ENCODE measurements at places on chromosomes 3 and 15. TPM values are rescaled to one million over a fixed set of nuclear protein-coding genes. Genes with fewer than 3 reads are reported as not detected.
A peak's percentile ranks its signal among the peaks of the same experiment; 100 is the strongest.

DNA sequence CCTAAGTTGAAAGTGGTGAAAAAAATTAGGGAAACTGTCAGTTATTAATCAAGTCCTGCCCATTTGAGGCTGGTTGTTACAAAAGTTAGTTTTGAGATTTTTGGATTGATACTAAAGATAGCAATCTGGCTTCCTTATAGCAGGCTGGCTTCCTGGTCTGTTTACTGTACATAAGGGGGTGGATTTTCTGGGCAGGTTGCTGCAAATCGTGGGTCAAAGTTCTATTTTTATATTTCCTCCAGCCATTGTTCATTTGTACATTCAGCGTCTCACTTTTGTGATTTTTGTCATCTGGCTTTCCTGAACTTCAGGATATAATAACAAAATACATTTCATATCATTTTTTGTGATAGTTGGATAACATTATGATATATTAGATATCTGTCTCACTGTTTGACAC lies 49.5 kb downstream of the CLDN1 start:
- H3K4me1 ChIP-seq = no peaks in the 10 kb centered on the region
- H3K36me3 ChIP-seq = no peaks in the 10 kb centered on the region
- no peak overlapping the region for H3K27ac ChIP-seq
- H3K27me3 ChIP-seq = no peaks in the 10 kb centered on the region
- H3K4me3 ChIP-seq = no peak overlapping the region
- DNase-seq = no peak

- H3K4me3 ChIP-seq = no peak overlapping the region
- H3K27ac ChIP-seq = no peak overlapping the region
- no peaks in the 10 kb centered on the region for H3K27me3 ChIP-seq
- no peaks in the 10 kb centered on the region for H3K4me1 ChIP-seq
- no peak for DNase-seq
Observed at GRCh38 chr3:140434261-140434905, 243.5 kb upstream of the TRIM42 start.

DNA sequence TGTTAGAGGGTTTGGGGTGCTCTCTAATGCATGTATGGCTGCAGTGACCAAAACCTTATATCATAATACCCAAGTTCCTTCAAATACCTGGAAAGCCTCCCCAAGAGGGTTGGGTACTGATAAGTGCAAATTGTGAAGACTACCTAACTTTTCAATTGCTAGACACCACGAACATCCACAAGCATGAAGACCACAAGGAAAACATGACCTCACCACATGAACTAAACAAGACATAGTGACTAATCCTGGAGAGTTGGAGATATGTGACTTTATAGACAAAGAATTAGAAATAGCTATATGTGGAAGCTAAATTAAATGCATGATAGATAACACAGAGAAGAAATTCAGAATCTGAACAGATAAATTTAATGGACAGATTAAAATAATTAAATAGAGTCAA lies 23.9 kb upstream of the AADACL2 start:
- no peaks in the 10 kb centered on the region for H3K4me1 ChIP-seq
- no peak overlapping the region for H3K4me3 ChIP-seq
- H3K36me3 ChIP-seq = peaks cover 7% of the 10 kb centered on the region
- no peak for DNase-seq

DNA sequence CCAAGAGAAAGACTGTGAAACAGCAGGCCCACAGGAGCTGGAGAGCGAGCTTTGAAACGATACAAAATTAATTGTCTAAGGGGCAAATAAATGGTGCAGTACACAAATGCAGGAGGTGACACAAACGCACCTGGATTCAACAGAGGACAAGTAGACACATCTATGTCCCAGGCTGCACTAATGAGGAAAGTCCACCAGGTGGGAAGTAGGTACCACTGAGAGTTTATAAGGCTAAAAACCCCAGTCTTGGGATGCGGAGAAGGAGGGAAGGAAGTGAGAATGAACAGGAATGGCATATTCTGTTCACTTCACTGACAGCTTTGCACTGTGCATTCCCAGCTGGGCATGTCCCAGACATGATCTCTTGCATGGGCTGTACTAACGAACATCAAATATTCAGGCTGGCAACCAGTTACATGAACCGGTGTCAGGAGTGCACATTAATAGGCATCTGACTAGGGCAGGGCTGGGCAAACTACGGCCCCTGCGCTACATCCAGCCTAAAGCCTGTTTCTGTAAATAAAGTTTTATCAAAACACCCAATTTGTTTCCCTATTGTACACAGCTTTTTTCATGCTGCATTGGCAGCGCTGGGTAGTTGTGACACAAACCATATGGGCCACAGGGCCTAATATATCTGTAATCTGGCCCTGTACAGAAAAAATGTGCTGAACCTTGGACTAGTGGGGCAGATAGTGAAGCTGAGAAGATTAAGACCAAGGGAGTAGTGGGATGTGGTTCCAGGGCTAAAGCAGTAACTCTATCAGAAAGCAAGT lies 107.0 kb downstream of the IGF2BP2 start:
- H3K4me1 ChIP-seq = no peaks in the 10 kb centered on the region
- H3K27me3 ChIP-seq = no peaks in the 10 kb centered on the region
- no peak for DNase-seq
- no peak overlapping the region for H3K4me3 ChIP-seq
- H3K36me3 ChIP-seq = no peaks in the 10 kb centered on the region
- H3K27ac ChIP-seq = no peak overlapping the region

GRCh38 chr3:168021737-168022450 lies 73.8 kb downstream of the GOLIM4 start:
- no peaks in the 10 kb centered on the region for H3K27me3 ChIP-seq
- H3K27ac ChIP-seq = no peak overlapping the region
- peaks cover 7% of the 10 kb centered on the region for H3K36me3 ChIP-seq
- no peak overlapping the region for H3K4me3 ChIP-seq
- no peak for DNase-seq

- no peak overlapping the region for H3K27ac ChIP-seq
- H3K36me3 ChIP-seq = no peaks in the 10 kb centered on the region
- no peaks in the 10 kb centered on the region for H3K4me1 ChIP-seq
- H3K4me3 ChIP-seq = no peak overlapping the region
- no peak for DNase-seq
Observed at GRCh38 chr3:148958696-148959095, 32.6 kb upstream of the GYG1 start.

DNA sequence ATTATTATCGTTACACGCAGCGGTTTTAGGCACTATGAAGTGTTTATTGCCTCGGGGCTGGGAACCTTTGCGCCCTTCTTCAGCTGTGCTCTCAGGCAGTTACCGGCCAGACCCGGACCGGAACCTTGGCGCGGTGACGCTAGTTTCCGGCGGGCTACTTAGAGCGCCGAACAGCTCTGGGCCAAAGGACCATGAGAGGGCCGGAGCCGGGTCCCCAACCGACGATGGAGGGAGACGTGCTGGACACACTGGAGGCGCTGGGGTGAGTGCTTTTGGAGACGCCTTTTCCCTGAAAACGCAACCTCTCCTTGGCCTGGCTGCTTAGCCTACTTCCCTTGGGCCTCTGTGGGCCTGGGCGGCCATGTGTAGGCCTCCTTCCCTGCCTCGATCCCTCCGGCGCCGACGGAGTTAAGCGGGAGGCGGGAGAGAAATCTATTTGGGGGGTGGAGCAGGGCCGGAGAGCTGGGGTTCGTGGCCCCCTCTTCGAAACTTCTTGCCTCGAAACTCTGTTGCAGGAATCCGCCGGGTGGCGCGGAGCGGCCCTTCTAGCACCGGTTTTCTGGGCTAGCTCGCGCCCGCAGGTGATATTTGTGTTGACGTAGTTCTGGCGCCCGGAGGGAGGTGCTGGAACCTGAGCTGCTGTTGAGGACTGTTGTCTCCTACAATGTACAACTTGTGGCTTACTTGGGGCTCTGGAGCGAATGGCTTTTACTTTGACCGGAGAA lies at the start of gene FAM98B:
TSS of gene FAM98B (plus strand) at position 157 of the 725 bp plus-strand sequence. CDS start at position 192, 35 bp downstream.
- H3K4me1 ChIP-seq = no peaks in the 10 kb centered on the region
- H3K36me3 ChIP-seq = no peaks in the 10 kb centered on the region
- peak within 1 kb of the TSS; percentile 92 for H3K4me3 ChIP-seq
- peak; percentile 90 for DNase-seq
- no peaks in the 10 kb centered on the region for H3K27me3 ChIP-seq
- peak within 1 kb of the TSS; percentile 96 for H3K27ac ChIP-seq

DNA sequence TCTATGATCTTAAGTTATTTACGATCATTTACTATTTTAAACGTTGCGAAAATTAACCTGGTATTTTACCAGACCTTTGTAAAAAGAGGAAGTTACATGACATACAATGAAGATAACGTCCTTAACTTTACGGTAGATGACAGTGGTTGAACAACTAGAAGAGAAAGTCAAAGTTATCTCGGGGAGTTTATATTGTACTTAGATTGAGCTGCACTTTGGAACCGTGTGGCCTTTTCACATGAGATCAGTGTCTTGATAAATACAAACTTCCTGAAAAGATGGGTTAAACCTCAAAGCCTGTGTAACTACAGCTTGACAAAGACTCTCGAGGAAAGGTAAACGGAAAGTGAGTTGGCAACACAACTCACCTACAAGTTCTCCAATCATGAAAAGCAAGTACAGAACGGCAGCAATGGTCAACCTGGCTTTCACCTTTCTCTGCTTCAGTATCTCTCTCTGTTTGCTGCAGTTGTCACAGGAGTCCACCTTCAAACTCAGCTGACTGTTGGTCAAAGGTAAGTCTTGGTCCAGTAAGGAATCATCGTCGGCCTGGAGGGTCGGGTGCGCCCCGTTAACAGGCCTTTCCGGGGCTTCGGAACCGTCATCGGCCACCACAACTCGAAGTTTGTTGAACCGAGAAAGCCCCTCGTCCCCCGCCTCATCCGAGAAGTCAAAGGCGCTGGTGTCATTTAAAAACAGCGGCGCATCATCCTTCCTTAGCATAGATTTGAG lies 793 bp downstream of the SLC30A4 start:
- H3K36me3 ChIP-seq = no peaks in the 10 kb centered on the region
- H3K27ac ChIP-seq = peak overlapping the region; percentile 79
- no peak for DNase-seq
- H3K27me3 ChIP-seq = no peaks in the 10 kb centered on the region
- peak overlapping the region; percentile 85 for H3K4me3 ChIP-seq

GRCh38 chr3:101512396-101512645 lies 691 bp downstream of the SENP7 start:
- DNase-seq = no peak
- no peaks in the 10 kb centered on the region for H3K36me3 ChIP-seq
- peak overlapping the region; percentile 92 for H3K4me3 ChIP-seq
- H3K27me3 ChIP-seq = no peaks in the 10 kb centered on the region
- peak overlapping the region; percentile 99 for H3K27ac ChIP-seq

DNA sequence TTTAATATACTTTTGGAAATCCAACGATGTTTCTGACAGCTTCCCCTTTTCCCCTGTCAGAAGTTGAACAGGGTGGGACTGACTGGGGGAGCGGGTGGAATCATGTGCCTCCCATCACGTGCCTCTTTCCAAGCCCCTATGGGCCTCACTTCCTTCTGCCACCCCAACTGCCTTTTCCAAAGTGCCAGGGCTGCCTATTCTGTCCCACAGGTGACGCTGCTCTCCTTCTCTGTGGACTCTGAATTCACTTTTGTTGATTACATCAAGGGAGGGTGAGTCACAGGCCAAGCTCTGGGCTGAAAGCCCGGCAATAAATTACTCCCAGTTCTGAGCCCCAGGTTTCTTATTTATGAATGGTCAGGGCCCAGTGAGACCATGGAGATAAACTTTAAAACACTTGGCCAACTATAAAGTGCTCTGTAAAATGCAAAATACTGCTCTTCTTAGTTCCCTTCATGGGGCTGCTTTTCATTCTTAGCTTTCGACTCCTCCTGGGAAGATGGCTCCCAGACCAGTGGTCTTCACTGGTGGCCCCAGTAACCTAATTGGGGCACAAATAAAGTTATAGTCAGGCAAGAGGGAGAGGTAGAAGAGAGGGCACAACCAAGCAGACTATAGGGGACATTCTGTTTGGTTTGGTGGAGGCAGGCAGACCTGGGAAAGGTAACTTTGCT lies 12.3 kb downstream of the CPNE9 start:
- no peaks in the 10 kb centered on the region for H3K4me1 ChIP-seq
- no peaks in the 10 kb centered on the region for H3K27me3 ChIP-seq
- peak; percentile 77 for DNase-seq
- no peaks in the 10 kb centered on the region for H3K36me3 ChIP-seq
- H3K27ac ChIP-seq = peak overlapping the region; percentile 81

DNA sequence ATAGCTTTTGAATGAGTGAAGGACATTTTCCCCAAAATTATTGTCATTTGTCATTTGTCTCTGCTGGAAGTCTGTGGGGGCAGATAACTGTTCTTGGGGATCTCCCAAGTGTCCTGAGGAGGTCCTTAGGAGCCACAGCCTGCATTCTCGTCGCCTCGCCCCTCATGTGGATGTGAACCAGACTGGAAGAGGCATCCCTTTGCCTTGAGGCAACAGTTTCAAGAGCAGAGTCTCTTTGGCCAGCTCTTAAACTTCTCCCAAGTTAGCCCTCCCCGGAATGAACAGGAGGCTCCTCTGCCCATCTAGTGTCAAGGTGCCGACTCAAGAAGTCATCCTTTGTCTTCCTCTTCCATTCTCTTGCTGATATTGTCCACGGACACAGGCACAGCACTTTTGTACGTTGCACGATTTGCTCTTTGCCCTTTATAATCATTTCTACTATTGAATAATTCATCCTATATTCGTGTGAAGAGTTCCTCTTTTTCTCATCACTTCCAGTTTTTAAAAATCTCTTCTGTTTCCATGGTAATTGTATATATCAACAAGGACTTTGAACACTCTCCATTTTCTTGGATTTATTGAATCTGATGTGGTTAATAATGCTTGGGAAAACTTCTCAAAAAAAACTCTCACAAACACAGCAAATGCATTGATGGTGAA lies 40.8 kb upstream of the CD47 start:
- H3K27me3 ChIP-seq = no peaks in the 10 kb centered on the region
- no peaks in the 10 kb centered on the region for H3K36me3 ChIP-seq
- DNase-seq = no peak
- peak overlapping the region; percentile 16 for H3K27ac ChIP-seq
- no peak overlapping the region for H3K4me3 ChIP-seq

- no peaks in the 10 kb centered on the region for H3K36me3 ChIP-seq
- H3K27ac ChIP-seq = no peak overlapping the region
- no peak for DNase-seq
- H3K4me3 ChIP-seq = no peak overlapping the region
- H3K4me1 ChIP-seq = no peaks in the 10 kb centered on the region
Observed at GRCh38 chr3:105611304-105612192, 244.8 kb downstream of the ALCAM start.

- peak; percentile 51 for DNase-seq
- no peak overlapping the region for H3K4me3 ChIP-seq
- peak overlapping the region; percentile 50 for H3K27ac ChIP-seq
- H3K27me3 ChIP-seq = no peaks in the 10 kb centered on the region
- no peaks in the 10 kb centered on the region for H3K4me1 ChIP-seq
Observed at GRCh38 chr3:27253831-27254230, 115.4 kb downstream of the NEK10 start.

GRCh38 chr3:18393906-18394305 lies 31.2 kb downstream of the SATB1 start:
- H3K4me1 ChIP-seq = no peaks in the 10 kb centered on the region
- no peaks in the 10 kb centered on the region for H3K36me3 ChIP-seq
- no peak for DNase-seq
- H3K27ac ChIP-seq = no peak overlapping the region
- no peaks in the 10 kb centered on the region for H3K27me3 ChIP-seq
- no peak overlapping the region for H3K4me3 ChIP-seq

Gene CPNE9
- total RNA-seq = not detected

Gene UPK1B
- not detected for total RNA-seq

Gene ONECUT1
- not detected for total RNA-seq

Gene CCNB2
- 0.29 TPM for total RNA-seq

Gene CYP8B1
- total RNA-seq = not detected

Gene NANOGP8
- total RNA-seq = 1.3 TPM

Gene TRPM1
- total RNA-seq = not detected

Gene RTP1
- not detected for total RNA-seq

Gene GPR62
- total RNA-seq = not detected

Gene ARHGEF26
- 19.8 TPM for total RNA-seq

Gene TMEM39A
- total RNA-seq = 30.2 TPM

Gene CGNL1
- 5.4 TPM for total RNA-seq

All from breast epithelium (tissue), 4 donors.